ENCODE measurements at places on chromosomes 2 and 18.

DNA sequence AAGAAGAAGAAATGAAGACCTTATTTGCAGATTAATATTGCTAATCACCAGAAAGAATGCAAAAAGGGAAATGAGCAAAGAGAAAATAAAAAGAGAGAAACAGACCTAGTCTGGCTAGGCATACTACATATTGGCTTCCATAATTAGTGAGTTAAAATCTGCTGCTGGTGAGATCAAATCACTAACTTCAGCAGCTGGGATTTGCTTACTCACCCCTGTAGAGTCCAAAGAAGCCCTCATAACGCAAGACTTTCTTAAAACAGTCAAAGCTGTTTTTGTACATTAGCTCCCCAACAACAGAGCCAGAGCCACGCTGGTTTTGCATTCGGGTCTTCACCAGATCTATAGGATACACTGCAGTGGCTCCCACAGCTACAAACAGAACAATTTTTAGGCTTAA, 80.9 kb downstream of the SLC25A12 start:
- no peak for DNase-seq

DNA sequence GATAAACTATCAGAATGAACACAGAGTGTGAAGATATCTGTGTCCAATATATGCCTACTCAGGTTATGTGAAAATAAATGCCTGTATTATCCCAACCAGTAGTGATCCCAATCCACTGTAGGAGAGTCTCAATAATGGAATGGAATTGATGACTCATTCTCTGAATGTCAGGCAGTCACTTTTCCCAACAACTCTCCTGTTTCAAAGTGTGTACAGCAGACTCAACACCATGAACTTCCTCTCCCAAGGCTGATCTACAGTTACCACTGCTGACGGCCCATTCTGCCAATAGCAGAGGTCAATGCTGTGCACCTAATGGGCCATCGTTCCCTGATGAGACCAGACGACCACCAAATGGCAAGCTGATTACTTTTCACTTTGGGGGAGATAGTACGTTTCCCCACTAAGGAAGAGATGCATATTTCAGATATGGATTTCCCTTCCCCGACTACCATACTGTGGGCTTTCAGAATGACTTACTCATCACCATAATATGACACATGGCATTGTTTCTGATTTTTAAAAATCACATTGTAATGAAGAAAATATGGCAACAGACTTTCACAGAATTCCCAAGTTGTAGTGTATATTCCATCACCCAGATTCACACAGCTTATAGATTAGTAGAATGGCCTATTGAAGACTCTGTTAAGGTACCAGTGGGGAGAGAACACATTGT, 601.7 kb upstream of the VRK2 start:
- DNase-seq, result no peak

DNA sequence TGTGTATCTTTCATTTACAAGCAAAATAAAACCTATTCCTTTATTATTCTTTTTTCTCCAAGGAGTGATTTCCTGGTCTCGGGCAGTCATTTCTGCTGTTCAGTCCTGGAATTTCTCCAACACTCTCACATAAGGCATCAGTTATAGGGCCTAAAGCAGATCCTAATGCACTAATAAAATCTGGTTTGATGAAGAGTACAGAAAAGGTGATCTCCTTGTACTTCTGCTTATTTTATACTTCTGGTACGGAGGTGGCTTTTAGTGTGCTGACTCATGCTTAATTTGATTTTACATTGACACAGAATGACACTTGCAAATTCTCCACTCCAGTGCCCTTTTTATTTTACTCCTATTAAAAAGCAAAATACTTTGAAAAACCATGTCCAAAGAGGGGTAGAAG, 157.4 kb downstream of the DOK6 start:
- DNase-seq, result no peak

GRCh38 chr2:28678175-28678855, 73.3 kb upstream of the PPP1CB start:
- no peak for DNase-seq

- DNase-seq, result no peak
Observed at GRCh38 chr2:199842631-199843395, 8.2 kb downstream of the FTCDNL1 start.

- no peak for DNase-seq
Observed at GRCh38 chr2:189553504-189554088, 27.0 kb downstream of the SLC40A1 start.

DNA sequence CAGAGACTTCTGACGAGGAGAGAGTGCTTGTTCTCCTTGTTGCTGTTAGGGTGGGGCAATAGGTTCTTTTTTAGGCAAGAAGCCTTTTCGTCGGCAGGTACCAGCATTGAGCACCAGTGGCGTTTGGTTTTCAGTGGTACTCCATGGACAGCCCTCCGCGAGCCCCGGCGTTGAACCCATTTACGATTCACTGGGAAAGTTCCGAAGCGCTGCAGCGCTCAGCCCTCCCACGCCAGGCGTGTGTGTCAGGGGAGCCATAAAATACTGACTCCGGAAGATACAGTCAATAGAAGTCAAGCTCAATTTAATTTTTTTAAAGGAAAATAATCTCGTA, 494 bp upstream of the ROCK1 start:
- DNase-seq, result no peak

GRCh38 chr2:37870829-37871228, 54.3 kb upstream of the RMDN2 start:
- no peak for DNase-seq

DNA sequence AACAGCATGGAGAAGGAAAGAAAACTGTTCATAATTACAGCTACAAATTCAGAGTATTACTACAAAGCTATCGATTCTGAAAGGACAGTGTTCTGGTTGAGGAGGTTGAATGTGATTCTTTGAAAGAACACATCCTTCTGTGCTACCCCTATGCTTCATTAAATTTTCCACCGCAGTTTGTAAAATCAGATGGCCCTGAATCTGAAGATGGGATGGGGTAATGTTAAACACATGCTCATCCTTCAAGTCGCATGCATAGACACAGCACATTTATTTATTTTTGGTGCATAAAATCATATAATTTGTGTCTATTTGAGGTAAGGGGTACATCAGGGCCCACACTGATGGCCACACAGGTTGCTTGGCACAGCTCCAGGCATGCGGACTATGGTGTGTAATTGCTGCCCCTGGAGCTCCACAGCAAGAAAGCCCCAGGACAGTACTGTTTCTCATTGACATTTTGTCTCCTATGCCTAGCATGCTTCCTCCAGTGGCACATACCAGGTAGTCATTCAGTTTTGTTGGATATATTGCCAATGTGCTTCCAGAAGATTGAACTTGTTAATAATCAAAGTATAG, 238.8 kb upstream of the TANK start:
- DNase-seq, result no peak

GRCh38 chr2:203359450-203359849, 31.3 kb downstream of the ABI2 start:
- DNase-seq, result no peak

- DNase-seq, result no peak
Observed at GRCh38 chr2:220660277-220661145, 911.6 kb downstream of the EPHA4 start.

DNA sequence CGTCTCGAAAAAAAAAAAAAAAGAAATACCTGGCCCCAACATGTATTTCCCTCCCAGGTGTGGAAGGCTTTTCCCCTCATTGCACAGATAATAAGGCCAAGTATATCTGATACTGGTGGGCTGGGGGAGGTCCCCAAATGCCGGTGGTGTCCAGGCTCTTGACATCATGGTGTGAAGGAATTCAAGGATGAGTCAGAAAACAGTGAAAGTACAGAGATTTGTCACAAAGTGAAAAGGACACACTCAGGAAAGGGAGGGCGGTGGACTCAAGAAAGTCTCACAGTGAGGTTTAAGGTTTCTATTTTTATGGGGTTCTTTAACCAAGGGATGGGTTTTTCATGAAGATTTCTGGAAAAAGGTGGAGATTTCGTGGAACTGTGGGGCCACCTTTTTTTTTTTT, 37.8 kb upstream of the FZD5 start:
- DNase-seq, result peak; percentile 40

DNA sequence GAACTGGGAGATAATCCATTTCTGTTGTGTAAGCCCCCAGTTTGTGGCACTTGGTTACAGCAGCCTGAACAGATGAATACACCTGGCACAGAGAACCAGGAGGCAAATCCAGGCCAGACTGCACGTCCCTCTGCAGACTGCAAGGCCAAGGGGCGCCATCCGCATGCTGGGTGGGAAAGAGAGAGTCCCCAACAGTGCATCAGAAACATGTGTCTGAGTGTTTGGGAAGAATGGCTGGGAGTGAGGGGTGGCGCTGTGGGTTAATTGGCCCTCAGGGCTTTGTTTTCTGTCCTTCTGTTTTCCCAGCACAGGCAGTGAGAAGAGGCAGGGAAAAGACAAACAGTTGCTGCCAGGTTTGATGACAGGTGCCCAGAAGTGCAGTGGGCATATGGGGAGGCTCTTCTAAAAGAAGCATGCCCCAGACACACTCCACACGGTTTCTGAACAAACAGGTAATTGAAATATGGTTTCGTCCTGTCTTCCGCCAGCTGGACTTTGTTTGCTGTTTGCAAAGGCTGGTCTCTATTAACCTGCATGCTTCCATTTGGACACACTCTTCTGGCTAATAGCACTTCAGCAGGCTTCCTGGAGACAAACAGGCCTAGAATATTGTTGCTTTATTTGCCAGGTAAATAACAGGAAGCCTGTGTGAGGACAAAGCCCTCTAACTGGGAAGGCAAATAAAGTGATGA, 43.4 kb upstream of the SEC11C start:
- no peak for DNase-seq

DNA sequence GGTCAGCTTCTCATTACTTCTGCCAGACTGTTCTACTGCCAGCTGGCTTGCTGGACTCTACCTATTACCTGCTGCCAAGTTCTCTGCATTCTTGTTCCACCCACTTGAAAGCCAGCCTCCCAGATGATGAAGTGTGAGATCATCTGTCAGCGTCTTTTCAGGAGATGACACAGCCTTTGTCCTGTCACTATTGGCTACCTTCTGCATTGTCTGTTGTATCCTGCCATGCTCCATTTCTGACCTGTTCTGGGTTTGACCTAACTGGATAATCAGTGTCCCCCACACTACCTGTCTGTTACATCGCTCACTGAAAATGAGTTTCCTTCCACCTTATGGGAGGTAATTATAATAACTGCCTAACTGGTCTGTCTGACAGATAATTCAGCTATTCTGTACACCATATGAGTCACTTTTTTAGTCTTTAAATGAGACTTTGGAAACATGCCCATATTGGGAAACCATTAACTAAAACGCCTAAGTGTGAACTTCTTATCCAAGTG, 520.6 kb downstream of the METTL4 start:
- DNase-seq, result no peak

DNA sequence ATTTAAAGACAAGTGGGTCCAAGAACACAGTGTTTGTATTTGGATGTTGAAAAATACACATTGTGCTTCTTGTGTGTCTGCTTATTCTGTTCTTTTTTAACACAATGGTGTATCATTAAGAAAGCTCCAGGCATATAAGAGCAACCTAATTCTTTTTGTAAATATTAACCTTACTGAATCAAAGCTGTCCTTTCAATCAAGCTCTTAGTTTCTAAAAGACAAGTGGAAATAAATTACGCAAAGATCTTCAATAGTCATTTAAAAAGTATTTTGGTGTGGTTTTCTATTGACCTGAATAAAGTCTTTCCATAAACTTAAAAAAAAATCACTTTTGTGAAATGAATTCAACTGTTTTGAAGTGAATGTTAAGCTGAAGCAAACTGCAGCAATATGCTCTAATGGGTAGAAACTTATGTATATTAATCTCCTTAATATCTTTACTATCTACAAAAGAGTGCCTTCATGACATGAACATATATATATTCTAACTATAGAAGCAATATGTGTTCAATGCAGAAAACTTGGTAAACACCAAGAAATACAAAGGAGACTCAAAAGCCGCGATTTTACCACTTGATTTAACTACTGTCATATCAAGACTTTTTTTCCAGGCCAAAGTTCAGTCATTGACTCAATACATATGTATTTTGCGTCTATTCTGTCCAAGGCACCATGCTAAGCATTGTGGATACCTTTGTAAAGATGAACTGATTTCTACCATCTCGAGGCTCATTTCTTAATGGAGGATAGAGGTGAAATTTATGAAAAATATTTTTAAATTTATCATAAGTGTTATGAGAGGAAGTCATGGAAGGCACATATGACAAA, 97.7 kb downstream of the ARHGAP15 start:
- DNase-seq, result no peak

GRCh38 chr2:200590090-200590489, 4.3 kb downstream of the AOX1 start:
- DNase-seq, result no peak

DNA sequence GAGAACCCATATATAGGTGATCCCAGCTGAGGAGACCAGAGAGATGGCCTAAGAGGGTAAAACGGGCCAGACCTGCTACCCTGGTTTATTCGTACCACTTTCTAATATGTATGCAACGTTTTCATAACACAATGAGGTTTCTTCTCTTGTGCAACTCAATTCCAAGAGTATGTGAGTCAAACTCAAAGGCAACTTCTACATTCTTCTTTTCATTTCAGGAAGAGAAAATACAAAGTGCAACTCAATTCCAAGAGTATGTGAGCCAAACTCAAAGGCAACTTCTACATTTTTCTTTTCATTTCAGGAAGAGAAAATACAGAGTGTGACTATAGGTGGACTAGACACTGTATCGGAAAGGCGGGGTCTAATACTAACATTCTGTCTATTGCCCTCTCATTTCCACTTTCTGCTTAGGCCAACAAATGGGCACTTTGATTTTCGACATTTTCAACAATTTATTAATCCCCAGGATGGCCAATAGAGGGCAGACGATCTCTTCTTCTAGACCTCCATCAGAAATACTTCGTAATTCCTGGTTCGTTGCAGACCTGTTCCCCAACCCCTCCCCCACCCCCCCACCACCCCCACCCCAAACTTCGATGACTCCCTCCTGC, 3.7 kb upstream of the CRIM1 start:
- peak; percentile 40 for DNase-seq

DNA sequence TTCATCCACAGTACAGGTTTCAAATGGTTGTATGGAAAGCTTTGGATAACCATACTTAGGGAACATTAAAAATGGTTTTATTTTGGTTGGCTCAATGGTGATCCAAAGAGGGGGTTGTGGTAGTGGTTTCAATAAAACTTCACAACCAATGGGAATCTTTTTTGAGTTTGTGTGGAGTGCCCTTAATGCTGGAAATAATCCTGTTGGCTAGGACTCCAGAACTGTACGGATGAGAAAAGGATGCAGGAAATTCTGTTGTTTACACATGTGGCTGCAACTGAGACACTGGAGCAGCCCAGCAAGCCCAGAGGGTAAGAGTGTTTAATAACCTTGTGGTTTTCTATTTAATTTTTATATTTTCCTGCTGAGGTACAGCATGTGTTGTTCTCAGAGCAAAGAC, at the start of gene CCDC102B:
TSS of gene CCDC102B (plus strand) at position 210 of the 400 bp plus-strand sequence. CDS start 38,684 bp downstream, outside the sequence.
- DNase-seq, result no peak
